M059J (cell line): ENCODE measurements at places on chromosomes 12 and 14.
A peak's percentile ranks its signal among the peaks of the same experiment; 100 is the strongest.

- peak; percentile 19 for DNase-seq
Observed at GRCh38 chr12:87332987-87333726, 696.0 kb downstream of the C12orf50 start.

- DNase-seq: no peak
Observed at GRCh38 chr12:102232036-102232435, 34.4 kb upstream of the PMCH start.

DNA sequence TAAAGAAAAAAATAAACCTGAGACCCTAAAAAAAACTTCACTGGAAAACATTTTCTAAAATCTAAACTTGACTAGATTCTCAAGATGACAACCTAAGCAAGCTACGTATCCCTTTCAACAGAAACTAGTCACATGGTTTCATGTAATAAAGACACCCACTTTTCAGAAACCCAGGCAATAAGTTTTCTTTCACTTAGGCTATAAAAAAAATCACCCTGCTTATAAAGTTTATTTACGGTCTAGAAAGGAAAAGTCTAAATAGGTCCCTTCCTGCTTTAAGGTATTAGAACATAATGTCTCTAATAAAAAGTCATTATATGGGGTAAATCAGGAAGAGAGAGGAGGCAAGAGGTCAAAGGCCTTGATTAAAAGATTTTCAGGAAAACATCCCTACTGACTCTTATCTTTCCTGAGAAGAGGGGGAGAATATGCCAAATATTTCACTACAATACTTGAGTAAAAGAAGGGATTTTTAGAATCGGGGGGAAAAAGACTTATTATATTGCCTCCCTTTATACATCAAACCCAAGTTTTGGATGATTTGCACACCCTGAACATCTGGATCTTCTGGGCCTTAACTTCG, 9.5 kb downstream of the CLIP1 start:
- no peak for DNase-seq

DNA sequence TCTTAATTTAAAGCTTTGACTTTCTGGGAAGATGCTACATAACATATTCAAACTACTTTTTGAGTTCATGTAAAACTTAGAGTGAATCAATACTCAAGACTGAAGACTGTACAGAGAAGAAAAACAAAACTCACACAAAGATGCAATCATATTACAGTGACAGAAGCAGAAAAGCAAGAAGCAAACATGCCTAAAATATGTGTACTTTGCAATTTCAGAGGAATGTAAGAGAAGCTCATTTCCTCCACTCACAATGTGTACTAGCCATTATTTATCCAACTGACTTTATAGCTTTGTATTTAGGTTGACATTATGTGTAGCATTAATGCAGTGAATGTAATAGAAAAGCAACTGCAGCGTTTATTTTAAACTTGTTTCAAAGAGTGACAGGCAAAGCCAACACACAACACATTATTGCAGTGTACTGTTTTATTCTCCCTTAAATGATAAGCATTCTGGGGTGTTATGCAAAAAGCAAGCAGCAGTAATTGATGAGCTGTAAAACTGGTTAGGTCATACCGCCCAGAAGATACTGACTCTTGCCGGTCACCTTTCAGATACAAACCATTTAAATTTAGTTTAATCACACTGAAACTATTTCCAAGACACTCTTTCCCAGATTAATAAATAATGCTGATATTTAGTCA, 88.2 kb upstream of the PAWR start:
- DNase-seq: no peak

DNA sequence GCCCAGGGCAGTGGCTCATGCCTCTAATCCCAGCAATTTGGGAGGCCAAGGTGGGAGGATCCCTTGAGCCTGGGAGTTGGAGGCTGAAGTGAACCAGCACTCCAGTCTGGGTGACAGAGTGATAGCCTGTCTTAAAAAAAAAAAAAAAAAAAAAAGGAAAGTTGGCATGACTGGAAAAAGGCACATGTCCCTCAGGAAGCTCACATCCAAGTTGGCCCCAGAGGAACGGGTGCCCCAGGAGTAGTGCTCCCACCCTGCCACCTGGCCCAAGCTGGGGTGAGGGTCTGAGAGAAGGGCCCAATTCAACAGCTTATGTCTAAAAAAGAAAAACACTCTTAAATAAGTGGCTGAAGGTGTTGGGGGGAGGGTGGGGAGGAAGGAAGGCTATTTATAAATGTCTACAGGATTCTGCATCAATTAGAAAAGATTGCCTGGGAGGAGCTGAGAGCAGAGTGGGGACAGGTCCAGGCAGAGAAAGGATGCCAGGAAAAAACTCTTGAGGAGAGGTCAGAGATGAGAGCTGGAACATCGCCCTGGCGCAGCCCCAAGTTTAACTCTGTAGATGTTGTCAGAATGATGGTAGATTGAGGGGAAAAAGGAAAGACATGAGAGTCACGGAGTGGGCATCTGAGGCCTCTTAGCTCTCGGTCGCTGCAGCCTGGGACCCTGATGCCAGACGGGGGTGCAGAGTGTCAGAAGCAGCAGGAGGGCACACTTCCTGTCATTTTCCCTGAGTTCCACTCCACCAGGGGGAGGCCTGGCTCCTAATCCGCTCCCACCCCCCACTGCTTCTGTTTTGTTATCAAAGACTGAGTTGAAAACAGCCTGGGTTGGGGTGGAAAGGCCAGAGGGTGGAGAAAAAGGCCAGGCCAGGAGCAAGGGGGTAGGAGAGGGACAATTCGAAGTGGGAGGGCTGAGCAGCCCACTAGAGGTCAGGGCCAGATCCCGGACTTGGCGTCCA, 7.3 kb downstream of the SPRYD3 start:
- DNase-seq: no peak

GRCh38 chr14:71452987-71453386, 479.2 kb upstream of the RGS6 start:
- DNase-seq: peak; percentile 27

DNA sequence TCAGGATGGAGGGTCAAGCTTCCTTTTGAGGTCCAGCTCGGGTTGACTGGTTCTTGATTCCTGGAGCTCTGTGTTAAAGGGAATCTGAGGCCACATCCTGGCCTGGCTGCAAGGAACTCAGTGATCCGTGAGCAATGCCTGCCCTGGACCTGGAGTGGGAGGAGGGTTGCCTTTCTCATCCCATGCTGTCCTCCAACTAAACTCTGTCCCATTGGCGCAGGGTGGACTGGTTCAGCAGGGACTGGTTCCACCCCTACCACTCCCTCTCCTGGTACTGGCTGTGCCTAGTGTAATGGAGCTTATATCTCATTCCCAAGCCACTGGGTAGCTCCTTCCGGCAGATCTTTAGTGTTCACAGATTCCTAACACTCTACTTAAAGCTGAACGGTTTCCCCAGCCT, 3.9 kb upstream of the CMKLR1 start:
- DNase-seq: peak; percentile 10

DNA sequence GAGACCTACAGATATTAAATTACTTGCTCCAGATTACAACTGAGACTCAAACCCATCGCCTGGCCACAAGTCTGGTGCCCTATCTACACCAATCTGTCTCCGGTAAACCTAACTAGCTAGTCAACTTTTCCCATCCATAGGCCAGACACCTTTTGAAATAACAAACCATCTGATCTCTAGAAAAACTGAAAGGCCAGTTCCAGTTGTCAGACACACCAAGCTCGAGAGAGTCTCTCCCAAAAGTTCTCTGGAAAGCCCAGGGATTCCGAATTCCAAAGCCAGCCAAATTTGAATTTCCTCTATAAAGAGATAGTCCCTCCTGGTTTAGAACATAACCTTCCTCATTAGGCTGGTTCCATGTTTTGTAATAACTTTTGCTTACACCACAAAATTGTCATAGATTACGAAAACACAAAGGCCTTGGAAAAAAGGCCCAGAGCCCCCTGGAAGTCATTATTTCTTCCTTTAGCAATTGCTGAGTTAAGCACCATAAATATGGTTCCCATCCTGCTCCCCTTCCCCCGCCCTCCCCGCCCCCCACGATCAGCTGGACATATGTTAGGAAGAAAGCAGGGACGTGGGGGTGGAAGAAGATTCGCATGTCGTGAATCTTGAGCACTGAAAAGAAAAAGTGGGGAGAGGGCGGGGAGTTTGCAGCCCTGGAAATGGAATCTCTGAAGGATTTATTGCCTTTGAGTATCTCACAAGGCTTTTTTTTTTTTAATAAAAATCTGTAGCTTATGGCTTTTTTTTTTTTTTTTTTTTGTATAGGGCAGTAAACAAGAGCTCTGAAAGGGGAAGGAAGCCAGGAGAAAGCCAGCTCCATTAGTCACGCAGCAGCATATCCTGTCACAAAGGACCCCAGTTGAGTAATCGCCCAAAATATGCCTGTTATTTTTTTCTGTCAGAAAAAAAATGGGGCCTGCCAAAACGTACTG, 110.4 kb downstream of the ZFP36L1 start:
- DNase-seq: peak; percentile 96

- no peak for DNase-seq
Observed at GRCh38 chr12:49948866-49949845, 1.4 kb upstream of the AQP2 start.

GRCh38 chr12:47783024-47783755, 10.2 kb downstream of the SLC48A1 start:
- DNase-seq: no peak

- DNase-seq: no peak
Observed at GRCh38 chr12:131370791-131371347, 340.0 kb upstream of the SFSWAP start.

- DNase-seq: no peak
Observed at GRCh38 chr14:77088219-77088618, 9.8 kb upstream of the CIPC start.
